ENCODE measurements at places on chromosomes 3 and 15. TPM values are rescaled to one million over a fixed set of nuclear protein-coding genes. Genes with fewer than 3 reads are reported as not detected.

GUCA1C gene
- total RNA-seq = not detected

DNA sequence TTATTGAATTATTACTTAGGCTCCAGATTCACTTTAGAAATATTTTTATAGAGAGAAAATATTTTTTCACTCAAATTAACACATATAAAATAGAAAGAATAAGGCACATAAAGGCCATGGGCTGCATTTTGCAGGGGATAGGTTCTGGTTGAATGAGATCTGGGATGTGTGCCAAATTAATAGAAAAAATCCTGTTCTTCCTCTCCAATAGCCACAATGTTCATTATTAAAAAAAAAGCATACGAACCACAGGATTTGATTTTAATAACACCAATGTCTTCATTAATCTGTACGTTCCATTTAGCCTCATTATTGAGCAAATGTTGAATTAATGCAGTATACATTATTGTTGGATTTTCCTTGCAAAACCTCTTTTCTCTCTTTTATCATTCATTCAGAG, 622.8 kb upstream of the AGTR1 start:
- DNase-seq = no peak

GRCh38 chr3:71372911-71373637, 210.5 kb downstream of the FOXP1 start:
- DNase-seq = no peak

- no peak for DNase-seq
These were observed 31.3 kb downstream of the TLE3 start for GRCh38 chr15:70066447-70066846.

DNA sequence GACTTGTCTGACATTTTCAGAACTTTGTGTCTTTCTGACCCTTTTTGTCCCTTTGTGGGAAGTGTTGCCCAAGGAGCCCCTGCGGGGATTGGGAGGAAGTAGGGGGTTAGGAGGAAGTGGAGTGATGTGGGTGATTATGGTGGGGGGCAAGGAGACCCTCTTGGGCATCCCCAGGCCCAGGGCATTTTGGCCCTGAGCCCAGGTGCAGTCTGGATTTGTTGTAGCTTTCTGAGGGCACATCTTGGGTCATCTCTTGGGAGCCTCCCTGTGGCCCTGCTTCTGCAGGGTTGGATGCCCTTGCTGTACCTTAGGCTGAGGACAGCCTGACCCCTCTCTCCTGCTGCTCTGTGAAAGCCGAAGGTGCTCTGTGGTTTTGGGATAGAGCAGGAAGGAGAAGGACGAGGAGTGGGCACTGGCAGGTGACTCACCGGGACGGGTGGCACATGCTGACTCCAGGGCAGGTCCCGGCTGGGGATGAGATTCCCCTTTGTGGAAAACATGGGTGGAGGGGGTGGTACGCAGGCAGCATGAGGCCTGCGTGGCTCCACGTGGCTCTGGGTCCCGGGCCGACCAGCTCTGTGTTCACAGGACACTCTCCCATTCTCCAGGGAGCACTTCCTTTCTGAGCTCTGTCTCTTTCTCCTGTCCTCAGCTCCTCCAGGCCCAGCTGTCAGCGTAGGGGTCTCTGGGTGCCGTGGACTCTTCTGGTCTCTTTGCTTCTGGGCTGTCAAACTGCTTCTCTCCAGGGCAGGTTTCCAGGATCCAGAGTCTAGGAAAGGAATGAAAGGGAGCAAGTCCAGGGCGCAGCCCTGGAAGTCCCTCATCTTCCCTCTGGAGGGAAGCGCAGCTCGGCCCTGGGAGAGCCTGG, 11.8 kb downstream of the CD276 start:
- no peak for DNase-seq

BFSP2 gene
- not detected for total RNA-seq

DNA sequence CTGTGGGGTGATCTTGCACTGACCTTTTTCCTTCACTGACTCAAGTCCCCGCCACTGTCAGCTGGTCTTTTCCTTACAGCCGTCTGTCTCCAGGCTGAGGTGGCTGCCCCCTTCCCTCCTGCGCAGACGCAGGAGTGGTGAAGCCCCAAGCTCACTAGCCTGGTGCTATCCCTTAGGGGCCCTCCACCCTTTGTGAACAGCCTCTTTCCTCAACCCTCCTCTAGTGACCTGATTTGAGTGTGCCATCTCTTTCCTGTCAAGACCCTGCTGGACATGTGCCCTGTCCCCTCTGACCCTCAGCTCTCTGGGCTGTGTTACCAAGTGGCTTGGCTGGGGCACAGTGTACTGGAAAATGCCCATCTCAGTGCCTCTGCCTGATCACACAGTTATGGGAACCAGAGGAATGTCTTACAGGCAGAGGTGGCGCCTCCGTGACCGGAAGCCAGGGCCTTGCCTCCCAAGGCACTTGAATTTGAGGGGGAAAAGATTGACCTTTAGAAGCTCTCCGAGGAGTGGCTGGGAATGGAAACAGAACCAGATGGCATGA, 8.7 kb downstream of the KBTBD13 start:
- DNase-seq = no peak

- peak; percentile 76 for DNase-seq
These were observed 1.1 kb downstream of the FAM107A start for GRCh38 chr3:58575971-58576652.

NPAP1 gene
- total RNA-seq = 1.9 TPM

- DNase-seq = no peak
These were observed 160.6 kb downstream of the RPLP1 start for GRCh38 chr15:69613182-69613581.

DNA sequence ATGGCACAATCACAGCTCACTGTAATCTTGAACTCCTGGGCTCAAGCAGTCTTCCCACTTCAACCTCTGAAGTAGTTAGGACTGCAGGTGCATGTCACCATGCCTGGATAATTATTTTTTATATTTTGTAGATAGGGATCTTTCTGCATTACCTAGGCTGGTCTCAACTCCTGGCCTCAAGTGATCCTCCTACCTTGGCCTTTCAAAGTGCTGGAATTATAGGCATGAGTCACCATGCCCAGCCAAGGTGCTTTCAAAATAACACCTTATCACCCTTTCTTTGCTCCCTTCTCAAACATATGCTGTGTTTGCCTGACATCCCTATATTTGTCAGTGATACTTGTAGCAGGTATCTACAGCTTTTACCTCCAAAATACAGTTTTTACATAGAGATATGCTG, 242.0 kb upstream of the ARRDC4 start:
- no peak for DNase-seq

DNA sequence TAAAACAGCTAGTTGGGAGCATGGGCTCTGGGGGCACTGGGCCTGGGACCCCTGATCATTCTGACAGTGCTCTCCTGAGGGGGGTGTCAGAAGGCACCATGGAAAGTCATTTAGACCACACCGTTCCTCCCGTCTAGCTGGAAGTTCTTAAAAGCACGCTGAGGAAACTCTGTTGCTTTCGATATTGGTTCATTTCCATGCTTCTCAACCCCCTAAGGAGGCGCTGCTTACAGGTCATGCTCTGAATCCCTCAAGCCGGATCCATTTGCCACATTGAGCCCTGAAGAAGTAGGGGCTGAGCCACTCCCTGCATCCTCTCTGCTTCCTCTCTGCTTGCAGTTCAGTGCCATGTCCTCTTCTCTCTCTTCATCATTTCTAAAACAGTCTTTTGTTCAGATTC, 187.2 kb downstream of the CACNA2D3 start:
- no peak for DNase-seq

DNA sequence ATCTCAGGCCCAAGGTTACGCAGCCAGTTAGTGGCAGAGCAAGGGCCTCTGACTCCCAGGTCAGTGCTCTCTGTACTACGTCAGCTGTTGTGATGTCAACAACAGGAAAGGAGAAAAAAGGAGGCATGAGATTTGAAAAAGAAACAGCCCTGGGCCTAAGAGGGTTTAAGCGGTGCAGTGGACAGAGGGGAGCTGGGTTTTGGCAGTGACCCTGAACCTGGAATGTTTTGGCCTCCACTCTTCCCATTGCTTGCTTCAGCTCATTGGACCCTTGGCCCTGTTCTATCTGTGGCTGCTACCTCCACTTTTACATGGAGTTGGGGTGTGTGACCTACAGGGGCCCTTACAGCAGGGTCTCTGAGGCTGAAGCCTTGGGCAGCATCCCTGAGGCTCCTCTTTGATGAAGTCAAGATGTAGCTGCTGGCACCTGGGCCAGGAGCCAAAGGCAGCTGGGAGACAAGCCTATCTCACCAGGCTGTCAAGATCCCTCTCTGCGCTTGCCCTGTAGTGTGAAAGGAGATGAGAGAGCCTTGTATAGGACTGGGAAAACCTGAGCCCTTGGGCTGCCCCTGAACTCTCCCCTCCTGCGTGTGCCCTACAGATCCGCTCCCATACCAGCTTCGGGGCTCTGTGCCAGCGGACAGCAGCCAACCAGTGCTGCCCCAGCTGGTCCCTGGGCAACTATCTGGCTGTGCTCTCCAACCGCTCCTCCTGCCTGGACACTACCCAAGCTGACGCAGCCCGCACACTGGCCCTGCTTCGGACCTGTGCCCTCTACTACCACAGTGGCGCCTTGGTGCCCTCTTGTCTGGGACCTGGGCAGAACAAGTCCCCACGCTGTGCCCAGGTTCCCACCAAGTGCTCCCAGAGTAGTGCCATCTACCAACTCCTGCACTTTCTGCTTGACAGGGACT, 8.7 kb downstream of the DISP2 start:
- peak; percentile 81 for DNase-seq

GRCh38 chr3:48555231-48555948, 1.2 kb downstream of the PFKFB4 start:
- DNase-seq = no peak

GRCh38 chr3:196236223-196236622, 19.9 kb downstream of the SLC51A start:
- no peak for DNase-seq

IL17RE gene
- 0.18 TPM for total RNA-seq

SLC51B gene
- not detected for total RNA-seq

- no peak for DNase-seq
These were observed 466.7 kb downstream of the ERC2 start for GRCh38 chr3:56001537-56001936.

Measured in cerebellum (tissue), 4 donors.